Stimulated activated CD4-positive, alpha-beta T cell treated with anti-CD3 and anti-CD28 coated beads, Interleukin-2, amount 100 ng/mL, for 48 hours (primary cell): ENCODE measurements at places on chromosomes 5 and 9.

DNA sequence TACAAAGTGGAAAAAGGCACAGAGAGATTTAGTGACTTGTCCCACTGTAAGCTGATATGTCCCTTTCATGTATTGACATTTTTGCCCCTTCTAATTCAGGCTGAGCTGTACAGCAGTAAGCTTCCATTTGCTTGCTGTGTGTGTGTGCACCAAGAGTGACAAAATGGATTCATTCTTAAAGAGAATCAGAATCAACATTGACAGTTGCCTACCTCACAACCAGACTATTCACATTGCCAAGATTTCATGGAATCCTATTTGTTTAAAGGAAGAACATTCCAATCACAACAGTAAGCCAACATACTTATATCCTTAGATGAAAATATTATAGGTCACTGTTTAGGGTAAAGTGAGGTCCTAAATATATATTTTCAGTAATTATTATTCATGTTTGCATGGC is 102.6 kb downstream of the TMEM232 start:
- DNase-seq = no peak

- no peak for DNase-seq
Measured at GRCh38 chr5:163439092-163439425, 1.7 kb downstream of the CCNG1 start.

- no peak for DNase-seq
Measured at GRCh38 chr5:96904054-96904931, 28.0 kb downstream of the ERAP2 start.

GRCh38 chr5:158590746-158591300 is 508.9 kb downstream of the EBF1 start:
- DNase-seq = no peak

GRCh38 chr5:154179846-154180710 is 10.5 kb upstream of the GALNT10 start:
- DNase-seq = no peak

DNA sequence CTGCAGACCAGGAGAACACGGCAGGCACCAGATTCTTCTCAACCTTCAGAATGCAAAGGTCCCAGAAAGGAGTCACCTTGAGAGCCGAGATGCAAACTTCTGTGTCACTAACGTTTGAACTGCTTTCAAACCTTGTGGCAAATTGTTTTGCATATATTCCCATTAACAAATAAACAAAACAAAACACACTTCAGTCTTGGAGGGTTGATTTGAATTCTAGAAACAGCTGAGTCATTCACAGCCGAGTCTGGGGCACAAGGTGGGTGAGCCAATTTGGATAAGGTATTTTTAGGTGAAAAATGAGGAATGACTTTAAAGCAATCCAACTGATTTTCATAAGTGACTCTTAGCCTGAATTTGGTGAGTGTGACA is 38.8 kb upstream of the ANKRD33B start:
- no peak for DNase-seq

GRCh38 chr5:34525761-34526160 is 130.4 kb upstream of the RAI14 start:
- DNase-seq = no peak

DNA sequence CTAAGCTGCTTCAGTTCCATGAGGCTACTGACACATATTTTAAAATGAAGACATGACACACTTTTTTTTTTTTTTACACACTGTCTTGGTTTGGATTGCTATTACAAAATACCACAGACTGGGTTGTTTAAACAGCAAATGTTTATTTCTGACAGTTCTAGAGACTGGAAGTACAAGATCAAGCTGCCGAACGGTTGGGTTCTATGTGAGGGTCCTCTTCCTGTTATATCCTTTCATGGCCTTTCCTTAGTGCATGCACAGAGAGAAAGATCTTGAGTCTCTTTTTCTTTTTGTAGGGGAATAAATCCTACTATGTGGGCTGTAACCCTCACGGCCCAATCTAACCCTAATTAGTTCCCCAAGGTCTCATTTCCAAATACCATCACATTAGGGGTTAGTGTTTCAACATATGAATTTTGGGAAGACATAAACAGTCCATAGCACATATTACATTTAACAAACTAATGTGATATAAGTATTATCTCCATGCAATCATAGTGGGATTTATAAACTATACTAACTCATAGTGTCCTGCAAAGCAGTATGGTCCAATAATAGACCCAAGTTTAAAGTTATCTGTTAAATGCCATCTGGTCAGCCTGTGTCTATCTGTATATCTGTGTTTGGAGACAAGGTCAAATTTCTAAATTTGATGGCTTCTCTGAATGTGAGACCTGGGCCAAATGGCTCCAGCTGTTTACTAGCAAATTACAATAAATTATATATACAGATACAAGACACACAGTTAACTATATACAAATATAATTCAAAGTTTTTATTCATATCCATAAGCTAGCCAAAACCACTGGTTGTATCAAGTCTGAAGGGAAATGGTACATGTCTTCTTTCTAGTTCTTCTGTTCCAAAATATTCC is 90.3 kb upstream of the NREP start:
- DNase-seq = no peak

DNA sequence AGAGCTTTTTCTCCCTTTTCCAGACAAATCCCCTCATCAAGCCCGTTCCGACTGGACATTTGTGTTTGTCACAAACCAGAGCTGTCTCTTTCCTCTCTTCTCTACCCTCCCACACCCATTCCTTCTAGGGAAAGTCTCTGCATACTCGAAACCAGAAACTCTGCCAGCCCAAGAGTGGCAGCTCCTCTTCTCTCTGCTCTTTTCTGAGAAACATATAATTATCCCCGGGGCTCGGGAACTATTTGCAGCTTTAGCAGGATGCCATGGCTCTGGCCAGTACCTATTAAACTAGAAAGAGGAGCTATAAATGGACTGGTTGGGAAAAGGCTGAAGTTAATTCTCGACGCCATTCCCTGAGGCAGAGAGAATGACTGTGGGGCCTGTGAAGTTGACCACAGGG is 82.6 kb downstream of the SH3PXD2B start:
- no peak for DNase-seq

DNA sequence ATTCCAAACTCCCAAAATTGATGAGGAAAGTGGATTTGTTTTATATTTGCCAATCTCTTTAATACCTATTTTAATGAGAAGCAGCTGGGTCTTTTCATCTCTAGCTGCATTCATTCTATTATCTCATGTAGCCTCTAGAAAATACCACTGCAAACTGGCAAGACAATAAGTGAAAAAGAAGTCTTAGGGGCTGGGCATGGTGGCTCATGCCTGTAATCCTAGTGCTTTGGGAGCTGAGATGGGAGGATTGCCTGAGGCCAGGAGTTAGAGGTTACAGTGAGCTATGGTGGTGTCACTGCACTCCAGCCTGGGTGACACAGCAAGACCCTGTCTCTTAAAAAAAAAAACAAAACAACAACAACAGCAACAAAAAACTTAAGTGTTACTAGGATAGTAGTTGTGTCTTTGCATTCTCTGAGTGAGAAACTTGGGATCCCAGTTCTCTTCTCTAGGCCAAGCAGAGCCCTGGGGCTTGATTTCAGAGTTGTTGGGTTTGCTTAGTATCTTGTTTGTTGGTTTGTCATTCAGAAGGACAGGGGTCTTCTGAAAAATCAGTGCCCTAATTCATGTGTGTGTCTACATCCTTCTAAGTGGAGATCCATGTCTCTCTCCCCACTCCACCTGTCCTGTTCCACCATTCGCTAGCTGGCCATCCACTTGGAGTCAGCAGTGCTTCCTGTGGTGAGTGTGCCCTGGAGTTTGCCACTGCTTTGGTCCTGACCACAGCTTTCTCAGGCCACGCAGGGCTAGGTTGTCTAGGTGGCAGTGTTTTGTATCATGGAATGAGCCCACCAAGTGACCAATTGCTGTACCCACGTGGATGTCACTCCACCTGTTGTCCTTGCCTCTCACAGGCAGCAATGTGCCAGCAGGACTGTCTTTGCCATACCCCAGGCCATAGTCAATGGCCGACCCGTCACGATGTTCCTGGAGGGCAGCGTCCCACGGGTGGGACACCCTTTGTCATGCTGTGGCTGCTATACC is 19.5 kb downstream of the MARCHF6 start:
- DNase-seq = no peak

DNA sequence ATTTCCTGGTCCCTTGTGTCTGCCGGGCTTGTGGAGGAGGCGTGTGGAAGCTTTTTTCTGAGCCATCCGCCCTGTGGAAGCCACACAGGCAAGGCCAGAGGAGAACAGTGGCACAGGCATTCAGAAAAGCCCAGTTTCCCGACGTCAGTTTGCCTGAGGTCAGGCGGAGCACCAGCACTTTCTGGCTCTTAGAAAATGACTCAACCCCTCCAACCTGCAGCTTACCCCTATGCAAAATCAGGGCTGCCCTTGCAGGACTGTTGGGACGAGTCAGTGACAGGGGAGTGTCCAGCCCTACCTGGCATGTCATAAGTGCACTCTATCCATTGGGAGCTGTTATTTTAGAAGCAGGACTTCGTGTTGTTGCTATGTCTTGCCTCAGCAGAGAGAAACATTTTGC is 216.0 kb downstream of the NR3C1 start:
- no peak for DNase-seq

- DNase-seq = no peak
Measured at GRCh38 chr5:148739524-148739923, 85.2 kb upstream of the HTR4 start.

GRCh38 chr9:30732060-30732459 is 1652.4 kb upstream of the ACO1 start:
- no peak for DNase-seq
